ENCODE measurements at places on chromosomes 7 and 10.
A peak's percentile ranks its signal among the peaks of the same experiment; 100 is the strongest.

DNA sequence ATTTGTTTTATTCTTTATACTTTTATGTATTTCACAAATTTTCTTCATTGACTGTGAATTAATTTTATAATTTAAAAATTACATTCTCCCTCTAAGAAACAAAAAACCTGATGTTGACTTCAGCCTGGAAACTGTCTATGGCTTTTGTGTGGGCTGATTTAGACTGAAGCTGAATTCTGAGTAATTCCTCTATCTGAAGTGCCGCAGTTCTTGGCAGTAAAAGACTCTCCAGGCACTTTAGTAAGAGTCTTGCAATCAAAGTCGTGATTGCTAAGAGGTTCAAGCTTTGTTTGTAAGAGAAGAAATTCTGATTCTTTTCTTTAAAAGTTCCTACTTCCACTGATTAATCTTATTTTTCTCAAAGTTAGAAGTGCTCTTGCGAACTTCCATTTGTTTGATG lies 3.4 kb upstream of the CEP41 start:
- DNase-seq: no peak

GRCh38 chr7:46542076-46542475 lies 621.0 kb upstream of the IGFBP3 start:
- DNase-seq: no peak

- DNase-seq: peak; percentile 12
Observed at GRCh38 chr7:30252885-30253795, 31.3 kb upstream of the ZNRF2 start.

DNA sequence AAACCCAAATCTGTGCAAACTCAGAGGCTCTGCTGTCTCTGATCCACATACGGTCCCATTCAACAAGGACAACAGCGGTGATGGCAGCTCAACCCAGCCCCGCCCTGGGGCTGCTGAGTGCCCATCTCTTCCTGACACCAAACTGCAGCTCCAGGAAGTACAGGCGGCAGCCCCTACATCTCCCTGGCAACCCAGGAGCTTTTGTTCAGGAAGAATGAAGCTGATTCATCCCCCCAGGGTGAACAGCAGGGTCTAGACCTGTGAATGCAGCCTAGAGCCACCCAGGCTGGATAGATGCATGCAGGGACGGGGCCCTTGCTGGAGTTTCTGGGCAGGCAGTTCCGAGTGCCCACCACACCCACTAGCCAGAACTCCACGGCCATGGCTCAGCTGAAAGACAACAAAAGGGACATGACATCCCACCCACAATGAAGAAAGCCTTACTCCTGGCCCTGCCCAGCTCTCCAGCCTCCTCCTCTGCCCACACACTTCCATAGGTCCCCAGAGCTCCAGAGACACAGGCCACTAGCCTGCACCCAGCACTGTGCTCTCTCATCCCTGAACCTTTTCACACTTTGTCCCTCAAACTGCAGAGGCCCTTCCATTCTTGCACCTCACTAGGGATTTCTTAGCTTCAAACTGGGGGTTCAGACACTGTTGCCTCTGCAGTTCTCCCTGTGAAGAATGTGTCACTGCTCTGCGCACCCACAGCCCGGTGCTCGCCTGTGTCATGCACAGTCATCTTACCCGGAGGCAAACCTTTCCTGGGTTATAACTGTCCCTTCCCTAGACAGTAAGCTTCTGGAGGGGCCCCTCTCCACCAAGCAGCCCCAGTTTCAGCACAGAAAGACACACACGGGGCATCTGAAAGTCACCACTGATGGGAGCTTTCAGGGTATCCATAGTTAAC lies 99.1 kb downstream of the GRID1 start:
- DNase-seq: no peak

DNA sequence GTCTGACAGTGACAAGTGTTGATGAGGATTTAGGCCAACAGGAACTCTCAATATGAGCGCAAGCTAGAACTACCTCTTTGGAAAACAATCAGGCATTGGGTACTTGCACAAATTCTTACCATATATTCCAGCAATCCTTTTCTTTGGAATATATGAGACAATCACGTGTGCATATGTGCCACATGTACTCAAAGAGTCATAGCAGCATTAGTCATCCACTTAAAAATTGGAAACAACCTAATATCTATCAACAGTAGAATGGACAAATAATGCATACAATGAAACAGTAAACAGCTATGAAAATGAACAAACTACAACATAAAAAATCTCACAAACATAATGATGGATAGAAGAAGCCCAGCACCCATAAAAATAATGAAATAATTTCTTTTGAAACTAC lies 179.7 kb downstream of the GLI3 start:
- no peak for DNase-seq

DNA sequence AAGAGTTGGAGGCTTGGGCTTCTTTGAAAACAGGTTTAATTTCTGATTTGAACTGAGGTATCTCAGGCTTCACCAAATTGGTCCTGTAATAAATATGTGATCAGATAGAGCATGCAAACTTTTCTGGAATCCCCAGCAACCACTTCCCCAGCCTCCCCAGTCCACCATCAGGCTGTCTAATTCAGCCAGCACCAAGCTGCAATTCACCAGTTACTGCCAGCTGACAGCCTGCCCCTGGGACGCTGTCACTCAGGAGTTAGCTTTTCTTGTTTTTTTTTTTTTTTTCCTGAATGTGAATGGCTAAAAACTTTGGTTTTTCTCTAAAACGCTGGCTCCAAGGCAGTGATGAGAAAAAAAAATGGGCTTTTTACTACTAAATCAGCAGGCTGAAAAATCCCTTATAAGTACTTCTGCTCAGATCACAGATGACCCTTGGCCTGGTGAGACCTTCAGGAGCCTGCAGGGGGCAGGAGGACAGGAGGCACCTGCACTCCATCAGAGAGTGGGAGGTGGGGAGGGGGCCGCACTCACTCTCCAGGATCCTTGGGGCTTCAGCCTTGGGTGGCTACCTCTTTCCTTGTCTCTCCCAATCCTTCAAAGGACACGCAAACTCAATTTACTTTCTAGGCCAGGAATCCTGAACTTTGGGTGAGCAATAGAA lies 349.4 kb downstream of the GATA3 start:
- DNase-seq: no peak

GRCh38 chr7:19376538-19376937 lies 231.3 kb upstream of the FERD3L start:
- no peak for DNase-seq

- DNase-seq: no peak
Observed at GRCh38 chr10:117609095-117609795, 66.7 kb downstream of the EMX2 start.

DNA sequence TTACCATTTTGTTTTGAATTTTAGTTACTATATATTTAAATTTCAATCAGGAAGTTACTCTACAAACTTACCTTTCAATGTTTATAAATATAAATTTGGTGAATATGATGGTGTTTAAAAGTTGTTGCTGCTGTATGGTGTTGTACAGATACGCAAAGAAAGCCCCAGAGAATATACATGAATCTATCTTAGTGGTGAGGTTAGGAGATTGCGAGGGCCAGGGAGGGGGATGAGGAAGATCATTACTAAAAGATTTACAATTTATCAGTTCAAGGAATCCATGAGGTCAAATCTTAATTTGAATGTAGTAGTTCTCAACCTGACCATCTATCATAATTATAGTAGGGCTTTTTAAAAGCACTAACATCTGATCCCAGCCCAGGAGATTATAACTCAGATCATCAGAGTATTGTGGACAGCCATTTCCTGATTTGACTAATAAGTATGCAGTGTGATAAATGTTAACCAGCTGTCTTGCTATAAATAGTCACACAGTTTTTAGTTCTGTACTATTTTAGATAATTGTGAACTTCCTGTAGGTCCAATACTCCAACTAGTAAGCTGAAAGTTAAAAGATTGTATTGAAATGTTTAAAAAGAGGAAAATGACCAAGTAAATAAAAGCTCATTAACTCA lies 23.6 kb downstream of the FAM3C start:
- DNase-seq: no peak

- no peak for DNase-seq
Observed at GRCh38 chr10:85604136-85604725, 762.4 kb downstream of the GRID1 start.

DNA sequence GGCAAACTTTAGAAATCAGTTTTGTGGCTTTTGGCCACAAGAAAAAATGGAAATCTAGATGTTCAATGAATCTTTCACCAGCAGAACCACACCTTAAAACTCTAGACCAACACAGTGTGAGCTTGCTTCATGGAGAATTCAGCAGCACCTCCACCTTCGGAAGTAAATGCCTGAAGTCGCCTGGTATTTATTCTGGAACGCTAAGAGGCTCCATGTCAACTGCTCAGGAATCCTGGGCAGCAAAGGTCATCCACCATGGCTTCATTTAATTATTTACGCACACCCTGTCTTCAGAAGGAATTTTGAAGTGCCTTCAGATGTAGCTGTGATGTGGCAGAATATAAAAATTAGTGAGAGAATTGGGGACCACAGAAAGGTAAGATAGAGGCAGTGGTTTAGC lies 167.7 kb downstream of the GFRA1 start:
- no peak for DNase-seq

- DNase-seq: no peak
Observed at GRCh38 chr7:71348821-71349681, 217.1 kb downstream of the GALNT17 start.

GRCh38 chr10:79443338-79444198 lies 1.9 kb downstream of the ZCCHC24 start:
- DNase-seq: no peak
